ENCODE measurements at places on chromosomes 7 and 10. TPM values are rescaled to one million over a fixed set of nuclear protein-coding genes. Genes with fewer than 3 reads are reported as not detected.

The OR6B1 gene
- total RNA-seq = not detected

The ANKRD30A gene
- total RNA-seq = not detected

The TRIM73 gene
- 12.4 TPM for total RNA-seq

The TSPAN12 gene
- not detected for total RNA-seq

The GNGT1 gene
- not detected for total RNA-seq

The PWWP2B gene
- total RNA-seq = 8.1 TPM

The HABP2 gene
- total RNA-seq = not detected

The KDM7A gene
- 12.5 TPM for total RNA-seq

The SPDYE9 gene
- not detected for total RNA-seq

The PAX4 gene
- total RNA-seq = not detected

The MPP7 gene
- 20.2 TPM for total RNA-seq

The HYAL4 gene
- total RNA-seq = 0.10 TPM
